ENCODE measurements at places on chromosomes 1 and 21. TPM values are rescaled to one million over a fixed set of nuclear protein-coding genes. Genes with fewer than 3 reads are reported as not detected.

PCSK9 gene
- 13.7 TPM for total RNA-seq

F3 gene
- 59.4 TPM for total RNA-seq

B3GALT5 gene
- not detected for total RNA-seq

HSD3B2 gene
- not detected for total RNA-seq

MEX3A gene
- total RNA-seq: 1.6 TPM
